Stimulated activated CD4-positive, alpha-beta T cell treated with anti-CD3 and anti-CD28 coated beads, Interleukin-1b, Interleukin-23, amount 100 ng/mL, for 24 hours (primary cell): ENCODE measurements at places on chromosomes 1 and 21.

GRCh38 chr1:116878804-116879477 is 30.8 kb upstream of the PTGFRN start:
- no peak for DNase-seq

- DNase-seq: peak; percentile 24
Observed at GRCh38 chr1:43274125-43274803, 4.5 kb downstream of the TMEM125 start.

DNA sequence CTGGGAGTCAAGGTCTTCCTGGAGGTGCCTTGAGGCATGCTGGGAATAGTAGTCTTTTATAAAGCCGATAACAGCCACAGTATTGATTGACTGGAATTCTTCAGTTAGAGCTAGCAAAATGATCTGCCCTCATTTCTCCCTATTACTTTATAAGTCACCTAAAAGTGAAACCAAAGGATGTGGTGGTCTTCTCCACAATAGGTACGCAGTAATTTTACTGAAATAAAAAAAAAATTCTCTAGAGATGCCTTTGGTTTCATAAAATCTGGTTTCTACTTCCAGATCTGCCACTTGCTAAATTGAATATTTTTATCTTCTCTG is 518 bp upstream of the NDC1 start:
- no peak for DNase-seq

- DNase-seq: no peak
Observed at GRCh38 chr1:6646499-6647148, 22.0 kb downstream of the THAP3 start.

GRCh38 chr1:89539128-89539527 is 14.5 kb downstream of the LRRC8B start:
- DNase-seq: no peak

GRCh38 chr1:160779626-160780397 is 16.2 kb upstream of the LY9 start:
- DNase-seq: no peak

DNA sequence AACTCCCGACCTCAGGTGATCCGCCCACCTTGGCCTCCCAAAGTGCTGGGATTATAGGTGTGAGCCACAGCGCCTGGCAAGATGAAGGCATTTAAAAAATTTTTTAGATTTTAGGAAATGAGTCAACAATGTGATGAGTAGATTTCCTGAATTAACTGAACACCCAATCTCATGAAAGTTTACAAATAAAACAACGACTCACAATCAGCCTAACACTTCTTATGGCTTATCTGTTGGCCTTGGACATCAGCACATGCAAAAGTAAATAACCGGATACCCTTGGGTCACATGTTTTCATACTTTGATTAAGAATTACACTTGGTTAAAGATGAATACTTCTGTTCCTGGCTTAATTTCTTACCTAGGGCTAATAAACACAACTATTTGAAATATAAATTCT is 3.0 kb downstream of the GNG12 start:
- no peak for DNase-seq

DNA sequence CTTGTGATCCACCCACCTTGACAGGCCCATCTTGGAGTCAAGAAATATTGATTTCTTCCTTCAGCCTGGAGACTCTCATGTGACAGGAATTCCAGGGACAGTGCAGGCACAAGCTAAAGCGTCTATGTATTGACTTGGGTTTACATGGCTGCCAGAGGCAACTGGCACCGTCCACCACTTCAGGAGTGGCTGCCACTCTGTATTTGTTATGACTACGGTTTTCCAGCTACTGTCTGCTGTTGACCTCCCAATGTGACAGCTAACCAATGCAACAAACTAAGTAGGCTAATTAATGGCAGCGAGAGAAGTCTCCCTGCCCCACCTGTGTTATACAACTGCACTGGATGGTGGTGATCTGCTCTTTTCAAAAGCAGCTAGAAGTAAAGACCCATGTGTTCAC is 56.9 kb downstream of the CD58 start:
- DNase-seq: no peak

GRCh38 chr1:117572546-117572945 is 33.3 kb upstream of the TENT5C start:
- no peak for DNase-seq

GRCh38 chr1:3954170-3955169 is 54.4 kb upstream of the C1orf174 start:
- no peak for DNase-seq

DNA sequence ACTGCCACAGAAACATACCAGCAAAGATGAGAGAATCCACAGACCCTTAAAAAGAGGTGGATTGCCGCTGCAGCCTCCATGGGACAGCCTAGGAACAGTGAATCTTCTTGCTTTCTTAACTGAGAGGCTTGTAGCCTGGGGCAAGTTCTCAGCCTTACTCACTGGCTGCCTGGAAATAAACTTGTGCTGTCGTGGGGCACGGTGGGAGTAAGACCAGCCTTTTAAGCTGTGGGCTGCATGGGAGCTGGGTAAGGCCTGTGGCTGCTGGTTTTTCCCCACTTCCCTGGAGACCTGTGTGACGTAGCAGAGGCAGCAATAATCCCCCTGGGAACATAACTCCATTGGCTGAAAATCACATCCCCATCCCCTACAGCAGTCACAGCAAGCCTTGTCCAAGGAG is 30.8 kb downstream of the CD2 start:
- no peak for DNase-seq

DNA sequence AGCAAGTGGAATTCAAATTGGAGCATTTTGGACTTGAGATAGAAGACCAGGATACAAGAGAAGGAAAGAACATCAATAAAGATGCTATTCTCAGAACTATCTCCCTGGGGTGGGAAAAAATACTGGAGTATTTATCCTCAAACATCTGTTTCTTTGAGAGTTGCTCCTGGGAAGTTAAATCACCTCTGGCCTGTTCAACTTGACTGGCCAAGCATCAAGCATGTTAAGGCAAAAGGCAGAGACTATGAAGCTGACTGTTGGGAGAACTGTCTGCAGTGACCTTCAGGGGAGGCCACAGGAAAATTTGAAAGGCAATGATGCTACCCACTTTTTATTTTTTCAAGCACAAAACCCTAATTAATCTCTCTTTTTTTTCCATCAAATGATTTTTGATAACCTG is 239.0 kb downstream of the NTNG1 start:
- no peak for DNase-seq

- DNase-seq: no peak
Observed at GRCh38 chr1:68347415-68347814, 102.3 kb downstream of the RPE65 start.

- DNase-seq: no peak
Observed at GRCh38 chr1:114126261-114127095, 27.2 kb downstream of the SYT6 start.

- DNase-seq: no peak
Observed at GRCh38 chr1:189301235-189301634, 1176.4 kb downstream of the BRINP3 start.

- no peak for DNase-seq
Observed at GRCh38 chr21:40379881-40380810, 466.8 kb downstream of the DSCAM start.

DNA sequence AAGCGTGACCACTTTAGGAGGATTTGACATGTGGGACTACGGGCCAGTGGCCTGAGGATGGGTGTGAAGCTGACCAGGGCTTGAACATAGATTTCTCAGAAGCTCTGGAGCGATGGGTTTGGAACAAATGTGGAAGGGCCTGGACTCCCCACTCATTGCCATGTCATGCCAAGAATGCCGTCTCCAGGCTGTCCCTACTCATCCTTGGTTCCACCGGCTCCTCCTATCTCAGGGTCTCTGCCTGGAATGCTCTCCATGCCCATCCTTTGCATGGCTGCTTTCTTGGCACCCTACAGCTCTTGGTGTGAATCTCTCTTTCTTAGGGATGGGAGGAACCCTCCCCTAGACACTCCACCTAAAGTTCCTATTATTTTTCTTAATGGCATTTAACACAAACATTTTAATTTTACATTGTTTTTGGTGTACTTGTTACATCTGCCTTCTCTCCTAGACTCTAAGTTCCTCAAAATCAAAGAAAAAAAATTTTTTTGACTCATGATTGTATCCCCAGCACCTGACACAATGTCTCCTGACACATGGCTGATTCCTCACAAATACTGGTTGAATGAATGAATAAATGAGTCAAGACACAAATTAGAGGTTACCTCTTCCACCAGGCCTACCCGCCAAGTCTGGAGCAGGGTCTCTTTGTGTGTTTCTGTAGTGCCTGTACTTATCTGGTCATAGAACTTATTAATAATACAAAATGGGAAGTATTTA is 114.5 kb downstream of the OMA1 start:
- DNase-seq: no peak

GRCh38 chr1:171738911-171739310 is 3.0 kb downstream of the VAMP4 start:
- no peak for DNase-seq

DNA sequence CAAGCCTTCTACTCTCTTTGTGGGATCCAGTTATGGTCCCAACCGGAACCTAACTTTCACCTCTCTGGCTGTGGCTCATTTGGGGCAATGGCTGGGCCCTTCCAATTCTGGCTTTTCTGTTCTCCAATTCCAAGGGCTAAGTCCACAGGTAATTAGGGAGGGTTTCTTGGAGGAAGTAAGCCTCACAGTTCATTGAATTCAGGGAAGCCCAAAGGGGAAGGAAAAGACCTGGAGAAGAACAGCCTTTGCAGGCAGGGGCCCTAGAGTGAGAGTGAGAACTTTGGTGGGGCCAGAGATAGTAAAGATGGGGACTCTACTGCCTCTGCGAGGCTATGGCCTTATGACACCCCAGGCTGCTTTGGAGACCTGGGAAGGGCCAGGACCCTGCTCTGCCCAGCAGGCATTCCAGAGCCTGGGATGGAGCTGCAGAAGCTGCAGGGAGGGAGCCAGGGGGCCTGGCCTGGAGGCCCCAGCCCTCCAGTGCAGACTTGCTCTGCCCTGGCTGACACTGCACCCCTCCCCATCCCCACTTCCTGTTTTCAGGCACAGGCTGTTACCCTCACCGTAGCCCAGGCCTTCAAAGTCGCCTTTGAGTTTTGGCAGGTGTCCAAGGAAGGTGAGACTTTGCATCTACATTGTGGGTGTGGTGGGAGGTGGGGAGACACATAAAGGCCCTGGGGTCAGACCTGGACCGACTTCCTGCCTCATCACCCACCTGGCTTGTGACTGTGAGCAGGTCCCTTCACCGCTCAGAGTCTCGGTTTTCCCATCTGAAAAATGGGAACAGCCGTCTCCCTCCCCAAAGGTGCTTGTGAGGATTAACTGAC is 18.9 kb downstream of the LDLRAP1 start:
- peak; percentile 17 for DNase-seq

GRCh38 chr1:52597912-52598311 is 4.3 kb upstream of the GPX7 start:
- DNase-seq: no peak

GRCh38 chr1:98538106-98538505 is 123.4 kb upstream of the SNX7 start:
- no peak for DNase-seq

GRCh38 chr1:172482044-172482443 is 38.2 kb upstream of the PIGC start:
- no peak for DNase-seq

DNA sequence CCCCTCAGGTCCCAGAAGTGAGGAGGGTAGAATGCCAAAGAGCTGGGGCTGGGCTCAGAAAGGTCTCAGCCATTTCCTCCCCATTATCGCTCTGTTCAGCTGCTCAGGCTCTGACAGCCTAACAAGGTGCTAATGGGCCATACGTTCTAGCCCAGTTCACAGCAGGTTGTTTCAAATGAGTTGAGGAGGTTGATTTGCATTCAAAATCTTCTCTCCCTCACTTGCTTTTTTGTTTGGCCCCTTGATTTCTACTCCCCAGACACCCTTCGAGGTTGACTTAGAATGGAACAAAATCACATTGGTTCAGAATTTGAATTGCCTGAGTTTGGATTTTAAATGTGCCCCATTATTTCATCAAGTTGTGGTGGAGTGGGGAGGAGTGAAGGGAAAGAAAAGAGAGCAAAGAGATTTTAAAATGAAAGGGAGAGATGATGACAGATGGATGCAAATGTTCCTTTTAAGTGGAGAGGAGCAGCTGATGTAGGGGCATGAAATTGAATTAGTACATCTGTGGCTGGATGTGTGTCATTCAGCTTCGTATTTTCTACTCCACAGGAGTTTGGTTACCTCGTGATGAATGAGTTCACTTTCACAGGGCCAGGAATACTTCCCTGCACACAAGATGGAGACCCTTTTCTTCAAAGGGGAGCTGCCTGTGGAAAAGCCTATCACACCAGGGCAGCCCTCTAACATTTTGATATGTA is 425.8 kb upstream of the CAMK1G start:
- DNase-seq: no peak

- no peak for DNase-seq
Observed at GRCh38 chr1:31812158-31812829, 3.5 kb downstream of the SPOCD1 start.

- no peak for DNase-seq
Observed at GRCh38 chr1:11485191-11485590, 6.2 kb downstream of the DISP3 start.

DNA sequence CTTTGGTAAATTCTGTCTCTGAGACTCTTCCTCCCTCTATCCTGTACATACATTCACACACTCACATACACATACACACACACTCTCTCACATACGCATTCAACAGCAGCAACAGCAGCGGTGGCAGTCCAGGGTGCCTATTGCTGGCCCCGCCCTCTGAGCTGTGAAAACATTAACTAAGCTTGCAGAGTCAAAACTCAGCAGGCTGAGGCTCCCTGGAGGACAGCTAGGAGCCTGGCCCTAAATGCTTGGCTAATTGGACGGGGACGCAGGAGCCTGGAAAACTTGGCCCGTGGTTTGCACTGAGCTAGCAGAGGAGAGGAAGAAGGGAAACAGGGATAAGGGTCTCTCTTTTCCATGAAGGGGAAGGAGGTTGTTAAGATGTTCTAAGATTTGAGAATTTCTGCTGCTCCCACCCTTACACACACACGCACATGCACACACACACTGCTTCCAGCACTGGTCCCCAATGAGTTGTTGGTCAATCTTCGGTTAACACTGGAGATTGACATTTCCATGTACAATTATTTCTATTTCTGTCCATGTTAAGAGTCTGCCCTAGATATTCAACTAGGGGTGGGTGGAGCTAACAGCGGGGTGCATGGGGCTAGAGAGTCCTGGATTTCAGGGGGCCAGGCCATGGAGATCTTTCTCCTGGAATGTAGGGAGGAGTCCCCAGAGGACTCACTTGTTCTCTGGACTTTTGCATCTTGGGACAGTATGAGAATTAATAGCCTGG is 94.2 kb downstream of the PLXNA2 start:
- no peak for DNase-seq

GRCh38 chr1:156114919-156115513 is 505 bp downstream of the LMNA start:
- no peak for DNase-seq

- no peak for DNase-seq
Observed at GRCh38 chr1:160373696-160374095, 6.8 kb downstream of the NHLH1 start.

DNA sequence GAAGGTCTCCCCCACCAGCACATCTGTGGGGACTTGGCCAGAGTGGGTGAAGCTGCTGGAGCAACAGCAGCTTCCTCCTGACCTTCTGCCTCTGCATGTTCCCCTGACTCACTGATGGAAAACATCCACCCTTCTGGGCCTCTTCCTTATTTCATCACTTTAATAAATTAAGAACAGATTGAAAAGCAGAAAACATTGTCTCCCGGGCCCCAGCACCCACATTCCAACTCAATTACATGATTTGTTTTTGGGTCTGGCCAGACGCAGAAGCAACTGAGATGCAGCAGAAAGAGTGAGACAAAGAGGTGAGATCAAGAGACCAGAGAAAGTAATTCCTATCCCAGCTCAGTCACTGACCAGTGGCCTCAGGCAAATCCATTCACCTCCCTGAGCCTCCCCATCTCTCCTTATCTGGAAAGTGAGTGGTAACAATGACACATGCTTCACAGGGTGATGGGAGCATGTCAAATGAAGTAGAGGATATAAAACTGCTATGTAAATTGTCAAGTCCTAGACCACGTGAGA is 157.1 kb downstream of the ELAVL4 start:
- DNase-seq: no peak

GRCh38 chr1:47572731-47573430 is 135.0 kb downstream of the FOXD2 start:
- no peak for DNase-seq
